ENCODE measurements at places on chromosomes 1 and 21.
A peak's percentile ranks its signal among the peaks of the same experiment; 100 is the strongest.

DNA sequence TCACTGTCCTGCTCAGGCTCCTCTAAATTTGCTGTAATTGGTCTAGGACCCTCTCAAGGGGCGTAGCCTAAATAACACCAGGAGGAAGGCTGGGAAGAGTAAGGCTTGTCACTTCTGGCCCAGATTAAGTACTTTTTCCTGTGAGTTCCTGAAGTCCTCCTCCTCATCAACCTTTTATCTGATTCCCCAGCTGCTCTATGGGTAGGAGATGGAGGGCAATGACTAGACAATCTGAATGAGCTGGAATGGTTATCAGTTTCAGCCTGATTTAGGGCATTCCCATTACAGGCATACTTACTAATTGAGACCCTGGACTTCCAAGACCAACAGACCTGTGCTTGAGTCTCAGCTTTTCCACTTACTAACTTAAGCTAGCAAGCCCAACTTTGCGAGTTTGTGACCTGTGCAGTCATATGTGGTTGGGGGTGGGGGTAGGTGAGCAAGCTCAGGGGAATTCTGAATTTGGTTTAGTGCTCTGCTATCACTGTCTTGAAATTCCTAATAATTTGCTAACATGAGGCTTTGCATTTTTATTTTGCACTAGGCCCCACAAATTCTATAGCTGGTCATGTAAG is 18.0 kb upstream of the FGGY start:
- DNase-seq, result no peak

DNA sequence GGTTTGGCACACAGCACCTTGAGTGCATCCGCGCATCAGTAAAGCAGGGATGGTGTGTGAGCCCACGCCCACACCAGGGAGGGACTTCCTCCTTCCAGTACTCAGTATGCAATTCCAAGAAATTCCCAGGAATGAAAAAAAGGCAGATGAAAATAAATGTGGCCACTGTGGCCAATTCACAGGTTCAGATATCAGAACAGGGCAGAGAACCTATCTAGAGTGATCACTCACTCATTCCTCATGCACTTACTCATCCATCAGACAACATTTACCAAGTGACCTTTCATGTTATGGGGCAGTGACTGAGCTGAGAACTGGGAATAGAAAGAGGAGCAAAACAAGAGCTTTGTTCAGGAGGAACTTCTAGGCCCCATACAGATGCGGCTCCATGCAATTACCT is 113.7 kb downstream of the ZSCAN20 start:
- no peak for DNase-seq

DNA sequence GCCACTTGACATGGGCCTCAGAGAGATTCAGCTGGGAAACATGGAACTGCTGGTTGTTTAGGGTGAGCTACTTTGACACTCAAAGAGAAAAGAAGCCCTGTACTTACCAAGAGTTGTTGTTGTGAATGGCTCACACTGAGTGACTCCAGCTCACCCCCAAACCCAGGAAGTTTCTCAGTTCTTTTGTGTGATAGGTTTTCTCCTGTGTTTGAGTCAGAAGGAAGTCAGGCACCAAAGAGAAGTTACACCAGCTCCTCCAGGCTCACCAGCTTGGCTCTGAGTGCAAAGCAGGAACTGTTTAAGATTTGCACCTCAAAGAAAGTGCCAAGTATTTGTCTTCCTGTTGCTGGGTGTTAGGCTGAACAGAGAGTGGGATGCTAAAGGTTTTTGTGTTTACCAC is 111.2 kb upstream of the PROX1 start:
- no peak for DNase-seq

GRCh38 chr1:54996359-54996868 is 2.3 kb upstream of the BSND start:
- DNase-seq, result peak; percentile 91
